Mesendoderm (in vitro differentiated cells): ENCODE measurements at places on chromosomes 4 and X.
A peak's percentile ranks its signal among the peaks of the same experiment; 100 is the strongest.

- no peak for DNase-seq
Measured at GRCh38 chr4:15691346-15692135, 9.9 kb downstream of the FAM200B start.

DNA sequence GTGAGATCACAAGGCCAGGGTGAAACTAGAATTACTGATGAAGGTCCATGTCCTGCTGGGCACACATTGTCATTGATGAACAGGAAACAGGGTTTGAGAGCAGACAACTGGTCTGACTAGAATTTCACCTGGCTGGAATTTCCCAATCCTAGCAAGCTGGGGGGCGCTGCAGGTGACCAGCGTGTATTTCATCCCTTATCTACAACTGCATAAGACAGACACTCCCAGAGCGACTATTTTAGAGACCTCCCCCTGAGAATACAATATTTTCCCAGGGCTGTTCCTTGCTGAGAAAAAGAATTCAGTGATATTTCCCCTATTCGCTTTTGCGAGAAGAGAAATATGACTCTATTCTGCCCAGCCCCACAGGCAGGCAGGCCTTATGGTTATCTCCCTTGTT, 432.6 kb upstream of the GALNT7 start:
- peak; percentile 3 for DNase-seq

- peak; percentile 71 for DNase-seq
Measured at GRCh38 chr4:19971829-19972228, 279.9 kb upstream of the SLIT2 start.

GRCh38 chrX:24528605-24529004, 63.5 kb downstream of the PDK3 start:
- DNase-seq, result peak; percentile 38

GRCh38 chrX:154409222-154409871, at the start of gene DNASE1L1:
DNASE1L1 (minus strand) TSS chrX:154409254; CDS start chrX:154405568, 3,686 bp downstream.
- DNase-seq, result peak; percentile 96

DNA sequence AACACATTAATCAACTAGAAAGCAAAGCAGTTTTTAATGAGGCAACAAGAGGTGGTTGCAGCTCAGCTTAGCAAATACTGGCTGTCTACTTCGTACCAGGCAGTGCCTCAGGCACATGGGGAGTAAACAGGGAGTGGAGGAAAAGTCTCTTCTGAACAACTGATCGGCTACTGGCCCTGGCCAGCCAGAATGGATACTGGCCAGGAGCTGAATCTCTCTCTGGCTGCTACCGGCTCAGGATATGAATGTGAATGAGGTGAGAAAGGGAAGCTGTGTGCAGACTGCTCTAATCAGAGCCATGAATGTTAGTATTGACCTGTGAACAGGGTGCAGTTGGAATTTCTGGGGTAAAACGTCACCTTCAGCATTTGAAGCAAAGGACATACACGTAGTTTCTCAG, 77.3 kb downstream of the STK32B start:
- DNase-seq, result no peak

GRCh38 chrX:120840827-120841226, 34.8 kb downstream of the CT47B1 start:
- no peak for DNase-seq

- DNase-seq, result no peak
Measured at GRCh38 chr4:150126864-150127203, 48.6 kb downstream of the DCLK2 start.

- no peak for DNase-seq
Measured at GRCh38 chr4:75514949-75515612, 808 bp downstream of the THAP6 start.

DNA sequence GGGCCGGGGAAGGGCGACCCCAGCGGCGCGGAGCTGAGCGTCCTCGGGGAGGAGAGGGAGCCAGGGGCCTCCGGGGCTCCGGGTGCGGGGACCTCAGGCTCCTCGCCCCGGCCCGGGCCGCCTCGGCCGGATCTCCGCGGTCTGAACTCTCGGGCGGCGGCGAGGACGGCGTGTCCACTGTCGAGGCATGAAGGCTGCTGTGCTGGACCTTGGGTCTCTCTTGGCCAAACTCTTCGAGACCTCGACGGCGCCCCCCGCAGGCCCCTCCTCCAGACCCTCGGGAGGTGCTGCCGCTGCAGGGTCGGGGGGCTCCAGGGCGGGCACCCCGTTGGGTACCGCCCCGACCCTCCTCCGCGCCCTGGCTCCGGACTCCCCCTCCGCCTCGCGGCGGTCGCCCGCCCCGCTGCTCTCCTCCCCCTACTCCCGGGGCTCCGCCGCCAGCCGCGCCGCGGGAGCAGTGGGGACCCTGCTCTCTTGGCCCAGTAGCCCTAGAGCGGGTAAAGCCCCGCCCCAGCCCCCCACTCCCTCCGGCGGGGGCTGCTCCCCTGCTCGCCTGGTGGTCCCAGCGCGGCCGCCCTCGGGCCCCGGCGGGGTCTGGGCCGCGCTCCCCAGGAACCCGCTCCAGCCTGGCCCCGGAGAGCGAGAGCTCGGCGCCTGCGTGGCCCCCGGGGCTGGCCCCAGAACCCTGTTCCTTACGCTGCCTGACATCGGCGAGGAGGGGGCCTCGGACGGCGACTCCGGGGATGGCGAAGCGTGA, 564 bp downstream of the FAM149A start:
- DNase-seq, result peak; percentile 40

- DNase-seq, result no peak
Measured at GRCh38 chr4:89319756-89320155, 12.2 kb upstream of the GPRIN3 start.

DNA sequence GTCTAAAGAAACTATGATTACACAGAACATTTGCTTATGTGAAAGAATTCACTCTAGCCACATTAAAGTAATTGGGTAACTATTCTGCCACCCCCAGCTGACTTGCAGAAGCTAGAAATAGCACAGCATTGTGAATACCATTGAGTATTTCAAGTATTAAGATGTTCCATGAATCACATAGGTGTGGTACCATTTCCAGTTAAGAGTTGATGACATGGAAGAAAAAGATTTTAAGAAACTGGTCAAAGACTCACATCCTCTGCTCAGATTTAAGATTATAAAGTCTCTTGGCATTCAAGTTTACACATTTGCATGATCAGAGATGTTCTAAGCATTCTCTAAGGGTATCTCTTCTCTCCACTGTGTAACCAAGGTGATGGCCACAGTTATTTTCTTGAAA, 287.5 kb downstream of the CAMK2D start:
- DNase-seq, result no peak

DNA sequence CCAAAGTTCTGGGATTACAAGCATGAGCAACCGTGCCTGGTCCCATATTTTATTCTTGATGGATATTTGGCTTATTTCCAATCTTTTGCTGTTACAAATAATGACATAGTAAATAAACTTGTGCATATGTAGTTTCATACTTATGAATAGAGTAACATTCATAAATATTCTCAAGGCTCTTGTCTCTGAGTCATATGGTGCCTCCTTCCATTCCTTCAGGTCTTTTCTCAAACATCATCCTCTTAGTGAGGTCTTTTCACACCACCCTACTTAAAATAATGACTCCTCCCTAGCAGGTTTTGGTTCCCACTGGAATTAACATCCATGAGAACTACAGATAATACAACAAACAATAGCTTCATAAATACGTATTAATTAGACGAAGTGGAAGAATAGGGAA, 416.6 kb downstream of the IQCM start:
- no peak for DNase-seq

DNA sequence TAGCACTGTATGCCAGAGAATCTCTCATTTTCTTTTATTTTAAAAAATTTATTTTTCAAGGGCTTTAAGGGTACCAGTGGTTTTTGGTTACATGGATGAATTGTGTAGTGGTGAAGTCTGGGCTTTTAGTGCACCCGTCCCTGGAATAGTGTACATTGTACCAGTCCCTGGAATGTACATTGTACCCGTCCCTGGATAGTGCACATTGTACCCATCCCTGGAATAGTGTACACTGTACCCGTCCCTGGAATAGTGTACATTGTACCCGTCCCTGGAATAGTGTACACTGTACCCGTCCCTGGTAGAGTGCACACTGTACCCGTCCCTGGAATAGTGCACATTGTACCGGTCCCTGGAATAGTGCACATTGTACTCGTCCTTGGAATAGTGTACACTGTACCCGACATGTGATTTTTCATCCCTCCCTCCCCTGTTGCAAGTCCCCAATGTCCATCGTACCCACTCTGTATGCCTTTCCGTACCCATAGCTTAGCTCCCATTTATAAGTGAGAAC, 56.1 kb upstream of the HELT start:
- no peak for DNase-seq

GRCh38 chr4:10173037-10173753, 56.6 kb upstream of the WDR1 start:
- peak; percentile 67 for DNase-seq

DNA sequence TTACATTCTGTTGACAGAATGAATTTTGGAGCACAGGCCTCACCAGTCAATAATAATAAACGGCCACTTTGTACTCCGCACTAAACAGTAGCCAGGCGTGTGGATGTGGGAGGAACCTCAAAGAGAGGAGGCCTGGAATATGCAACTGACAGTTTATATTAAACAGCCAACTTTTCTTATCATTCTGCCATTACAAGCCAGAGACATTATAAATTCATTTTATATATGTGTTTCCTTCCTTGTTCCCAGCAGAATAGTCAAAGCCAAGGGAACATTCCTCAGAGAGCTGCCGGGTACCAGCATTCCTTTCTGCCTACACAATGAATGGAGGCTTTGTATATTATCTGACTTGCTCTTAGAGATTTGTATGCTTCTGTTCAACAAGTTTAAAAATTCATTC, 436.5 kb upstream of the FTHL17 start:
- DNase-seq, result peak; percentile 25

GRCh38 chrX:10414156-10414824, 206.1 kb downstream of the MID1 start:
- DNase-seq, result no peak

- DNase-seq, result no peak
Measured at GRCh38 chr4:107631560-107631959, 88.5 kb downstream of the PAPSS1 start.

DNA sequence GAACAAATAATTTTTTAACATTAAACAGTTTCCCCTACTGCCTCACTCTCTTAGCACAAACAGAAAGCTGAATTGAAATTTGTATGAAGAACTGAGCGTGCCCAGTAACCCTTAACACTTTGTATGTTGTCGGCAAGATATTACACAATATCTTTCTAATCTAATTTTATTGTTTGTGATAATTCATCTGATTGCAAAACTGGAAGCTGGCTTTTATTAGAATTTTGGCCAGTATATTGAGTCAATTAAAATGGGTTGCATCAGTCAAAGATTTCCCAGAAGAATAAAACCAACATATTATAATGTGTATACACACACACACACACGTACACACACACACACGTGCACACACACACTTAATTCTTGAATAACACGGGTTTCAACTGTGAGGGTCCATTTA, 2332.1 kb downstream of the PCDH7 start:
- DNase-seq, result no peak

- DNase-seq, result no peak
Measured at GRCh38 chr4:188839704-188840103, 700.5 kb downstream of the TRIML1 start.

DNA sequence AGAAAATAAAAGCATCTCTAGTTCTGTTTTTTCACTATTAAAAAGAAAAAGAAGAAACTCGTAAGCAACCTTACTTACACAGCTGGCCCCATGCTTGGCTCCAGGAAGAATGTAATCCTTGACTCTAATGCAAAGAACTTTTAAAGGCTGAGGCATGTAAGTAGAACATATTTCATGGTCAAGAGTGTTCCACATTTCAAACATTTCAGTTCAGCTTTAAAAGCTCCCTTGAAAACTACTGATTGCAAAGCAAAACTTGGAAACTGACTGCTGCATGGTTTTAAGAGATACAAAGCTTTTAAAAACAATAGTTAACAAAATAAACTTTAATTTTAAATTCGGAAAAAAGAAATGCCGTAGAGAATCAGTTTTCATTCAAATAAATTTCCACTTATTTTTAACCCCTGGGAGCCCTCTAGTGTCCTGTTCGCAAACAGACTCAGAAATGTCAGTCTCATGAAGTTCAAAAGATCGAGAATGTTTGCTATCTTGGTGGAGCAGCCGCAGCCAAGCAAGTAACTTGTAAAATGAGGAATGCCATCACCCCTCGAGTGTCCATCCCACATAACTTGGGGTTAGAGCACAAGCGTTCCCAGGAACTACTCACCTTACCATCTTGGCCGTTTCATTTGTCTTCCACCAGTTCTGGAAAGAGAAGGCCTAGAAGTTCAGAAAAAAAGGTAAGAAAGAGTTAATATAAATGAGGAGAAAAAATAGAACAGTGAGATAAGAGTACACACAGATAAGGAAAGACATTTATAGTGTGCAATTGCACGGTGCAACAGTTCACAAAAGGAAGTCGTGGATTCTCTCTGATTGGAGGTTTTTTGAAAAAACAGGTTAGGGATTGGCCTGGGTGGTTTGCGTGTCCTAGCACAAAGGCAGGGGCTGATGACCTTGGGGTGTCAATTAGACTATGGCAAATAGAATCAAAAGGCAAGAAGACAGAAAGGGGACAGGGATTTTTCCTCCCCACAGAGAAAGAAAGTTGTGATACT, at the start of gene GASK1B:
TSS of gene GASK1B (minus strand) at position 765 of the 998 bp plus-strand sequence. CDS start 1,650 bp downstream, outside the sequence.
- peak; percentile 74 for DNase-seq

DNA sequence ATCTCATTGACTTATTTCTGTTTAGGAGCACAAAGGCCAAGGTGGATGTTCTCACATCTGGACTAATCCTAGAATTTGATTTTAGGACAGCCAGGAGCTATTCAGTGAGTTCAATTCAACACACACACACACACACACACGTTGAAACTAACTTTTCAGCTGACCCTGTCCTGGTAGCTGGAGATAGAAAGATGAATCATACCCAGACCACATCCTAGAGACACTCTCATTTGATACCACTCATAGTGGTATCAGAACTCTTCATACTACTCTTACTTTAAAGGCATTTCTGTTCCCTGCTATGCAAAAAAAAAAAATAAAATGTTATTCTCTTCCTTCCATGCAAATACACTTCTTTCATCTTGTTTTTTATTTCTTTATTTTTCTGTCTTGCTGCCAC, 36.7 kb downstream of the KLF8 start:
- no peak for DNase-seq

GRCh38 chr4:152522754-152523153, 13.1 kb downstream of the FBXW7 start:
- DNase-seq, result peak; percentile 63

- DNase-seq, result peak; percentile 33
Measured at GRCh38 chr4:3710451-3711182, 55.6 kb upstream of the ADRA2C start.

- no peak for DNase-seq
Measured at GRCh38 chr4:67465032-67465762, 80.1 kb downstream of the CENPC start.

DNA sequence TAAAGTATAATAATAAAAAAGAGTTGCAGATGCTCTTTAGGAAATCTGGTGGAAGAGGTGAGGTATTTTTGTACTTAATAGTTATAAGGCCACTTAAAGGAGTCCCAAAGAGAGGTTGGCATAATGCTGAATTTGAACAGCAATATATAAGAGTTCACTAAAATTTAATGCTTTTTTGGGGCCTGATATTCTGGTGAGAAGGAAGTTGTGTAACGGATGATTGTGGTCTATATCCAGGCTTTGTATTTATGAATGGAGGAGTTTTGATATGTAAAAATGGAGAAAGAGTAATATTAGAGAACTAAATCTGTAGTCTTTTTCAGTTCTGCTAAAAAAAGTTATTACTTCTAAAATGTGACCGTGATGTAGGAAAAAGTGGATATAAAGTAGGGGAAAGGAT, 20.4 kb downstream of the BMP2K start:
- no peak for DNase-seq
